Thoracic aorta (tissue), 2 donors: ENCODE measurements at places on chromosomes 11 and 22.

DNA sequence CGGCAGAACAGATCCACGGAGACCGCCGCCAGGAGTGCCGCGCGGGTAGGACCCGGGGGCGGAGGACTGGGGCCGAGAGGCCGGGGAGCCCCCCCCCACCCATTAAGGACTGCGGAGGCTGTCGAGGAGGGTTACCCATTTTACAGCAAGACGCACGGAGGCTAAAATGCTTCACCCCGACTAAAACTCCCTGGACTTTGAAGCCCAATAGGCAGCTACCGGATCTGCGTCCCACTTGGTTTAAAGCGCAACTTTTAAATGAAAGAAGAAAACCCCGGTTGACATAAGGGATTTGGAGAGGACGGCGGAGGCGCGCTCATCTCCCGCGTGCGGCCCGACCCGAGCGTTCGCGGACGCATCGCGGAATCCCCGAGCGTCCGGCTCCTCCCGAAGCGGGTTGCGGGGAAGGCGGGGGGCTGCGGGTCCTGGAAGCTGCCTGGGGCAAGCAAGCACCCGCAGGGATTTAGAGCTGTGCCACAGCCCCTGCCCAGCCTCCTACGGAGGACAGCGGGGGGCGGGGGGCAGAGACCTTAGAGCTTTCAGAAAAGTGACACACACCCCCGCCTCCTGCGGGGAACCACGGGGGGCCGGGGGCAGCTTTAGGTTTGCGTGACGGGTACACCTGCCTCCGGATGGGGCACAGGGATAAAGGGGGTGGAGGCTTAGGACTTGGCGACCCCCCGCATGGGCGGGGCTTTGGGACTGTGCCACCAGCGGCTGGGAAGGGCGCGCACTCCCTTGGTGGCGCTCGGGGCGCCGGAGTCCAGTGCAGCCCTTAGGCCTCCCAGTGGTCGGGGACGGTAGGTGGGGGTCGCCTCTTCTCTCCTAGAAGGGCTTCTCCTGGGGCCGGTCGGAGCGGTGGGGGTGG is 760 bp upstream of the CELSR1 start:
- H3K27me3 ChIP-seq = peaks cover 9% of the 10 kb centered on the region
- peaks cover 12% of the 10 kb centered on the region for H3K4me1 ChIP-seq
- DNase-seq = no peak
- no peaks in the 10 kb centered on the region for H3K36me3 ChIP-seq
- H3K4me3 ChIP-seq = peak overlapping the region; percentile 66

DNA sequence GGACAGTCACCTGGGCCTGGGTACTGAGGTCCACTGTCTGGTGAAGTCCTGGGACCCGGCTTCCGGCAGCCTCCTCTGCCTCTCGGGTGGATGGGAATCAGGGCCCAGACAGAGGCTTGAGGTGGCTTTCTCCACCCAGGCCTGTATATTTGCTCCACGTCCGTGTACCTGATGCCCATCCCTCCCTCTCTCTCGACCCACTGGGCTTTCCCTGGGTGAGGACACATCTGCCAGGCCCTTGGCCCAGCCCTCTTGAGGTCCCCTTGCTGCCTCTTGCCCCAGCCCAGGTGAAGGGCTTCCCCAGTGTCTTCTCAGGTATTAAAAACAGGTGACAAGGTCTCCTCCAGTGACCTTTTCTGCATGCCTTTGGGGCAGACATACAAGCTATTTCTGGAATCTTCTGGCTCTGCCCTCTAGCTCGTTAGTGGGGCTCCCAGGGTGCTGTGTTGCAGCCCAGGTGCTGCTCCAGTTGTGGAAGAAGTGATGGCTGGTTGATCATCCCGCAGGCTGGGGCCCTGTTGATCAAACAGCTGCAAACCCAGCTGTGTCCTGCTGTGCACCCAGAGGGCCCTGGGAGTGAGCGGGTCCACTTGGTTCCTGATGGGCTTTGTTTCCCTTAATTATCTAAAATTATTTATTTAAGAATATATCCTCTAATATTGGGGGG is 25.5 kb upstream of the ACR start:
- H3K27me3 ChIP-seq = no peaks in the 10 kb centered on the region
- H3K36me3 ChIP-seq = no peaks in the 10 kb centered on the region
- no peak for DNase-seq
- no peaks in the 10 kb centered on the region for H3K4me1 ChIP-seq
- no peak overlapping the region for H3K4me3 ChIP-seq

- peaks cover 1% of the 10 kb centered on the region for H3K36me3 ChIP-seq
- H3K27me3 ChIP-seq = no peaks in the 10 kb centered on the region
- no peak overlapping the region for H3K4me3 ChIP-seq
- H3K27ac ChIP-seq = no peak overlapping the region
- DNase-seq = no peak
Observed at GRCh38 chr22:20940186-20940651, 23.0 kb downstream of the CRKL start.

GRCh38 chr11:133992121-133992520 is 35.4 kb upstream of the IGSF9B start:
- no peak overlapping the region for H3K27ac ChIP-seq
- H3K36me3 ChIP-seq = no peaks in the 10 kb centered on the region
- H3K27me3 ChIP-seq = no peaks in the 10 kb centered on the region
- no peak for DNase-seq
- H3K4me1 ChIP-seq = no peaks in the 10 kb centered on the region

GRCh38 chr11:6315811-6316425 is 4.4 kb downstream of the CAVIN3 start:
- H3K36me3 ChIP-seq = no peaks in the 10 kb centered on the region
- peak overlapping the region; percentile 99 for H3K27ac ChIP-seq
- peaks cover 30% of the 10 kb centered on the region for H3K4me1 ChIP-seq
- no peaks in the 10 kb centered on the region for H3K27me3 ChIP-seq

- no peak for DNase-seq
- H3K36me3 ChIP-seq = peaks cover 16% of the 10 kb centered on the region
- no peak overlapping the region for H3K4me3 ChIP-seq
Observed at GRCh38 chr11:66847461-66848232, 4.4 kb downstream of the RCE1 start.

GRCh38 chr11:47383071-47383470 is 4.7 kb upstream of the SPI1 start:
- no peaks in the 10 kb centered on the region for H3K4me1 ChIP-seq
- DNase-seq = no peak
- H3K4me3 ChIP-seq = no peak overlapping the region
- no peaks in the 10 kb centered on the region for H3K36me3 ChIP-seq

DNA sequence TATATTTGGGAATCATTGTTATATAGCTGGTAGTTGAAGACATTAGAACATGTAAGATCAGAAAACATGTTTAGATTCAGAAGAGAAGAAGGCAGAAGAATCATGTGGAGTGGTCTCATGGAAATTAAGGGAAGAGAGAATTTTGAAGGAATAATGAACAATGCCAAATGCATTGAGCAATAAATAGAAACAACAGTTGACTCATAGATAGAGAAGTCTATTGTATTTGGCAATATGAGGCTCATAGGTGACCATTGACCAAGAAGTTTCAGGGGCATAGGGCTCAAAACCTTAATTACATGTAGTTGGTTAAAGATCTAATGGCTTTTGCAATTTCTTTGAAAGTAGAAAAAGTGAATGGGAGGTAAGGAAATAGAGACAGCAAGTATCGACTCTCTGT is 123.9 kb downstream of the PAX6 start:
- H3K27me3 ChIP-seq = no peaks in the 10 kb centered on the region
- DNase-seq = no peak
- peaks cover 15% of the 10 kb centered on the region for H3K4me1 ChIP-seq

DNA sequence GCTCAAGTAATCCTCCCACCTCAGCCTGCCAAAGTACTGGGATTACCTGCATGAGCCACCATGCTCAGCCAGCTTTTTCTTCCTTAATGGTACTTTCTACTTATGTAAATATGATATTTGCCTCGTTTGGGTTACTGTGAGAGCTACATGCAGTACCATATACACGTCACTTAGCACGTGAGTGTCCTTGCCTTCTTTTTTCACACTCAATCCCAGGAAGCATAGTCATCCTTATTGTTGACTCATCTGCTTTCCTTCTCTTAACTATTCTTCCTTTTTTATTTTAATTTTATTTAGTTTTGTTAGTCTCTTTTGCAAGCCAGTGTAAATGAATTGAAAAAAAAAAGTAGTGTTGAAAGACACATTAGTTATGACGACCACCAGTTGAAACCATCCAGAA is 205.9 kb downstream of the HIPK3 start:
- no peak for DNase-seq
- no peak overlapping the region for H3K4me3 ChIP-seq
- no peak overlapping the region for H3K27ac ChIP-seq
- H3K27me3 ChIP-seq = no peaks in the 10 kb centered on the region
- no peaks in the 10 kb centered on the region for H3K36me3 ChIP-seq

DNA sequence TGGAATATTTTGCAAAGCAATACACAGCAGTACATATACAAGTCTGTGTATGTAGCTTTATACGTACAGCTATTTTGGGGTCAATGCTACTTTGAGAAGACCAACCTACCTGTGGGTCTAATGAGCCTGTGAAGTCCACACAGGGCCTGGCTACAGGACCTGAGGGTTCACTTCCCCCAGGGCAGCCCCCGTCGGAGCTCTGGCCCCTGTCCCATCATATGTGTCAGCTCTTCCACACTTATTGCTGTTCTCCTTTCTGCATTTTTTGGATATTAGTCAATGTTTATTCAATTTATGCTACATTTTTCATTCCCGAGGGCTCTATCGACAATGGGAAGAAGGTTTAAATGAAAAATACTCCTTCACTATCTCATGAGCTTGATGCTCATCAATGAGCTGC is 1473.6 kb downstream of the BRD1 start:
- H3K27me3 ChIP-seq = no peaks in the 10 kb centered on the region
- H3K4me3 ChIP-seq = no peak overlapping the region
- no peaks in the 10 kb centered on the region for H3K36me3 ChIP-seq
- no peak for DNase-seq
- no peaks in the 10 kb centered on the region for H3K4me1 ChIP-seq

DNA sequence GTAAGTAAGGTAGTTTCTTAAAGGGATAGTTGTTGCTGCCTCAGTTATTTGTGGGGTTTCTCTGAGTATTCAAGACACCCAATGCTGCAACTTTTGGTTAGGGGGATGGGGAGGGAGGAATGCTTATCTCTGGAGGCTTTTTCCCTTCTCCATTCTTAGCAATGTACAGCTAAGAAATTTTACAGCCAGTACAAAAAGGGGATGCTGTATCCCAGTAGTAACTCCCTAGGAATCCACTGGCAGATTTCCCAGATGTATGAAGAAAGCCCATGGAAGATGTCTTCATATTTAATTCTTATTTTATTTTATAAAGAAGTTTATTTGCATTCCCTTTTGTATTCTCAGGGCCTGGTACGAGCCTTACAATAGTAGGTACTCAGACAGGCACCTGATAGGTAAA is 154.8 kb downstream of the ENTHD1 start:
- no peak for DNase-seq
- no peak overlapping the region for H3K4me3 ChIP-seq
- no peaks in the 10 kb centered on the region for H3K36me3 ChIP-seq
- no peak overlapping the region for H3K27ac ChIP-seq
- H3K27me3 ChIP-seq = no peaks in the 10 kb centered on the region
- H3K4me1 ChIP-seq = no peaks in the 10 kb centered on the region

DNA sequence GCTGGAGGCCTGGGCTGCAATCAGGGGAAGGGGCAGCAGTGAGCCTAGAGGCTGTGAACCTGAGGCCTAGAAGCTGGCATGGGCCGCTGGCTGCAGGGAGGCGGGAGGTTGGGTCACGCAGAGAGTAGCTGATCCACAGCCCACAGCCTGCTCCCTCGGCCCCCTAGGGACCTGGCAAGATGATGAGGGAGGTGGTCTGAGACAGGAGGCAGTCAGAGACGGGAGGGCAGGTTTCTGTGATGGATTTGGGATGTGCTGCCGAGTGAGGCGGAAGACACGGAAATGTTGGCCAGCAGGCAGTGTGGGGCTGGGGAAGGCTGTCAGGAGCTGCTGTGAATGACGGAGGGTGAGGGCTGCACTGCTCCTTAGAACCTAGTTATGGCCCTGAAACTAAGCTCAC is 22.7 kb downstream of the LRFN4 start:
- H3K4me1 ChIP-seq = no peaks in the 10 kb centered on the region
- H3K36me3 ChIP-seq = no peaks in the 10 kb centered on the region
- no peaks in the 10 kb centered on the region for H3K27me3 ChIP-seq
- H3K4me3 ChIP-seq = no peak overlapping the region
- no peak for DNase-seq

DNA sequence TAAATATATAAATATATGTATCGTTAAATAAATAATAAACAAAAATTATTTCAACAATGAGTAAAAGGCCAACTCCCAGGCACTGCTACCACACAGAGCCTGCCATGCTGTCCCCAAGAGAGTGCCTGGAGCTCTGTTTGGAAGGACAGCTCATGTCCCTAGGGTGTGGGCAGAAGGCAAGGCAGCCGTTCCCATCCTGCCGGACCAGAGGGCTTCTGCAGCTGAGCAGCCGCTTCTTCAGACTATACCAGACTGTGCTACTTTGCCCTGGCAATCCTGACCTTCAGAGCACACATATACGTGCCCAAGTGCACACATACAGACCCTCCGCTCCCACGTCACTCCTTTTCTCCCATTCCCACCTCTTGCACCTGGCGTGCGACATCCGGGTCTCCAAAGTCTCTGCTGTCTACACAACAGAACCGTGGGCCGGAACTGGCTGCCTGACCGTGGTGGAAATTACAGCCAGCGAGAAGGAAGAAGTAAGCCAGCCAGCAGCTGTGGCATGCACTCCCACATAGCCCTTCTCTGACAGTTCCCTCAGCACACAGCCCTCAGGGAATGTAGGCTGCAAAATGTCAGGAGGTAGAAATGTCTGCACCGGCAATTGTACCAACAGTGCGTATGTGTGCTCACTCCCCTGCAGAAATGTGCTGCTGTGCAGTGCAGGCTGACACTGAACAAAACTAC is 24.0 kb downstream of the PAX6 start:
- DNase-seq = no peak
- no peak overlapping the region for H3K27ac ChIP-seq
- no peaks in the 10 kb centered on the region for H3K27me3 ChIP-seq

- H3K4me3 ChIP-seq = no peak overlapping the region
- H3K36me3 ChIP-seq = no peaks in the 10 kb centered on the region
- H3K27ac ChIP-seq = no peak overlapping the region
- no peaks in the 10 kb centered on the region for H3K27me3 ChIP-seq
- DNase-seq = no peak
- H3K4me1 ChIP-seq = no peaks in the 10 kb centered on the region
Observed at GRCh38 chr11:35714882-35715627, 52.5 kb downstream of the TRIM44 start.

GRCh38 chr22:50477923-50478322 is 3.1 kb upstream of the SBF1 start:
- no peak overlapping the region for H3K4me3 ChIP-seq
- no peaks in the 10 kb centered on the region for H3K27me3 ChIP-seq
- peaks cover 17% of the 10 kb centered on the region for H3K4me1 ChIP-seq
- no peaks in the 10 kb centered on the region for H3K36me3 ChIP-seq
- no peak overlapping the region for H3K27ac ChIP-seq
